ENCODE measurements at places on chromosomes 5 and 9.

- no peak for DNase-seq
These were observed 214.9 kb downstream of the PLK2 start for GRCh38 chr5:58244819-58245475.

GRCh38 chr5:10489810-10490426 lies 48.2 kb downstream of the ROPN1L start:
- no peak for DNase-seq

DNA sequence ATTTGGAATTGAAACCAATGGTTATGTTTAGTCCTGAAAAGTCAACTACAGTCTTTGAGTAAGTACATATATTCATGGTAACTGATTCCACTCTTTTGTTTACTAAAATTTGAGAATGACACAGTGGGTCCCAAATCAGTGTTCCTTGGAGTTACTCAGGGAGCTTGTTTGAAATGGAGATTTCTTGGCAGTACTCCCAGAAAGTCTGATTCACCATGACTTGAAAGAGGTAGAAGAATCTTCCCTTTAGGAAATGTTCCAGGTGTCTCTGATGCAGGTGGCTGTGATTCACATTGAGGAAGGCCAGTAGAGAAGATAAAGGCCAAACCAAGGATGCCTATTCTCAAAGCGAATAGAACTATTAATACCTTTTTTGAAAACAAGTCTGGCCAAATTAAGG lies 1078.3 kb downstream of the CDH12 start:
- no peak for DNase-seq

DNA sequence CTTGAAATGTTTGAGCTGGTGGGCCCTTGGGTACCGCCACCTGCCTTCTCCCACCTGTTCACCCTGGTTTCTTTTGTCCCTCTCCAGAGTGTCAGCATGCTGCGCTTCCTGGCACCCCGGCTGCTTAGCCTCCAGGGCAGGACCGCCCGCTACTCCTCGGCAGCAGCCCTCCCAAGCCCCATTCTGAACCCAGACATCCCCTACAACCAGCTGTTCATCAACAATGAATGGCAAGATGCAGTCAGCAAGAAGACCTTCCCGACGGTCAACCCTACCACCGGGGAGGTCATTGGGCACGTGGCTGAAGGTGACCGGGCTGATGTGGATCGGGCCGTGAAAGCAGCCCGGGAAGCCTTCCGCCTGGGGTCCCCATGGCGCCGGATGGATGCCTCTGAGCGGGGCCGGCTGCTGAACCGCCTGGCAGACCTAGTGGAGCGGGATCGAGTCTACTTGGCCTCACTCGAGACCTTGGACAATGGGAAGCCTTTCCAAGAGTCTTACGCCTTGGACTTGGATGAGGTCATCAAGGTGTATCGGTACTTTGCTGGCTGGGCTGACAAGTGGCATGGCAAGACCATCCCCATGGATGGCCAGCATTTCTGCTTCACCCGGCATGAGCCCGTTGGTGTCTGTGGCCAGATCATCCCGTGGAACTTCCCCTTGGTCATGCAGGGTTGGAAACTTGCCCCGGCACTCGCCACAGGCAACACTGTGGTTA lies 3.3 kb downstream of the ALDH1B1 start:
- DNase-seq = no peak

GRCh38 chr5:145991044-145991575 lies 54.7 kb downstream of the SH3RF2 start:
- peak; percentile 35 for DNase-seq

GRCh38 chr9:135296735-135297455 lies 182.7 kb upstream of the PPP1R26 start:
- DNase-seq = no peak

GRCh38 chr5:160869989-160870521 lies 18.0 kb upstream of the ATP10B start:
- DNase-seq = no peak

- no peak for DNase-seq
These were observed 16.4 kb upstream of the UBTD2 start for GRCh38 chr5:172299916-172300439.

- no peak for DNase-seq
These were observed 53.0 kb downstream of the ACTBL2 start for GRCh38 chr5:57429513-57430120.

DNA sequence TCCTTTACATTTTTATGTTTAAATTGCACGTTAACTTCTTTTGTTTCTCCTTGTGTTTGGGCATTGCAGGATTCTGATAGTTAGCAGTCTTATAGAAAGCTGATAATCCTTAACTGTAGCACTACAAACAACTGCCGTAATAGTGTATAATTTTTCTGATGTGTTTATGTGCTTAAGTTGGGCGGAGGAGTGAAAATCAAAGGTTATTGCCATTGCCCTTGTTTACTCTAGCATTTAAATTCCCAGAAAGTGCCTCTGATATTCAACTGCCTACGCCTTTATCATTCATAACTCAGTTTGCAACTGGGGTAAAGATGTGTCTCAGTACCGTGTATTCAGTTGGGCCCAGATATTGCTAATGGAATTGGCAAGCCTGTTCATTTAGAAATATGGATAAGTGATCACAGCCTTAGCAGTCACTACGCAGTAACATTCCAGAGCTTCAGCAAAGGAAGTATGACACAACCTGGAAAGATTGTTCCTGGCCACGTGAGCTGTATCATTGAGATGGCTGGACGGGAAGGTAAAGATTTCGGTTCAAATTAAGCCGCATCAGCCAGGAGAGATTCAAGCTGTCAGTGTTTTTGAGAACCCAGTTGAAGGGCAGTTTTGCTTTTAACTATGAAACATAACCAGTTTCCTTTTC lies 28.1 kb upstream of the LRRTM2 start:
- DNase-seq = peak; percentile 23

- DNase-seq = no peak
These were observed 54.9 kb downstream of the USP20 start for GRCh38 chr9:129889941-129890717.

- DNase-seq = no peak
These were observed 17.7 kb downstream of the RFESD start for GRCh38 chr5:95664204-95664786.

GRCh38 chr9:77912895-77913693 lies 118.5 kb downstream of the GNAQ start:
- DNase-seq = no peak

DNA sequence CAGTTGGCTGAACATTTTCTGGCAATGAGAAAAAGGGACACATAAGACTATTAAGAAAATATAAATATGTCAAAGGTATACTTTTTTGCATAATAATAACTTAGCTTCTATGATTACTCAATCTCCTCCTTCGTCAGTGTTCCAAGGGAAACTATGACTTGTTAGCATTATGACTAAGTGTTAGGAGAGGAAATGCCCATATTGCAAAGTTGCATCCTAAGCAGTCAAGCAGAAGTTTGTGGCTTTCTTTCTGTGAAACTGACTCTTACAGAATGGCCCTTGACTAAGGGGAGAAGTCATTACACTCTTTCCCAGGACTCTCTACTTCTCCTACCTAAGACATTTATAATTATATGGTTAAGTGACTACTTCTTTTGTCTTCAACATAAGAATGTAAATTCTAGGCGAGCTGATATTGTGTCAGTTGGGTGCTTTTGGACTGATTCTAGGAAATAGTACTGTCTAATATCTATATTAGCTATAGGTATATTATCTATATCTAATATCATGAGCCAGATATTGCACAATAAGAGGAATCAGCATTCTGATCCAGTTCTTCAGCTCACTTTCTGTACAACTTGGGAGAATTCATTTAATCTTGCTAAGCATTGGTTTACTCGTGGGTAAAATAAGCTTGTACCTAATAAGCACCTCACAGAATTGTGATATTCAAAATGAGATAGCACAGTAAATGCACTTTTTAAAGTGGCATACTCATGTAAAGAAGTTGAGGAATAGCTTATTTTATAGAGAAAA lies 16.4 kb upstream of the SPINK6 start:
- DNase-seq = no peak

- no peak for DNase-seq
These were observed 298.6 kb upstream of the MEF2C start for GRCh38 chr5:89181546-89181945.

DNA sequence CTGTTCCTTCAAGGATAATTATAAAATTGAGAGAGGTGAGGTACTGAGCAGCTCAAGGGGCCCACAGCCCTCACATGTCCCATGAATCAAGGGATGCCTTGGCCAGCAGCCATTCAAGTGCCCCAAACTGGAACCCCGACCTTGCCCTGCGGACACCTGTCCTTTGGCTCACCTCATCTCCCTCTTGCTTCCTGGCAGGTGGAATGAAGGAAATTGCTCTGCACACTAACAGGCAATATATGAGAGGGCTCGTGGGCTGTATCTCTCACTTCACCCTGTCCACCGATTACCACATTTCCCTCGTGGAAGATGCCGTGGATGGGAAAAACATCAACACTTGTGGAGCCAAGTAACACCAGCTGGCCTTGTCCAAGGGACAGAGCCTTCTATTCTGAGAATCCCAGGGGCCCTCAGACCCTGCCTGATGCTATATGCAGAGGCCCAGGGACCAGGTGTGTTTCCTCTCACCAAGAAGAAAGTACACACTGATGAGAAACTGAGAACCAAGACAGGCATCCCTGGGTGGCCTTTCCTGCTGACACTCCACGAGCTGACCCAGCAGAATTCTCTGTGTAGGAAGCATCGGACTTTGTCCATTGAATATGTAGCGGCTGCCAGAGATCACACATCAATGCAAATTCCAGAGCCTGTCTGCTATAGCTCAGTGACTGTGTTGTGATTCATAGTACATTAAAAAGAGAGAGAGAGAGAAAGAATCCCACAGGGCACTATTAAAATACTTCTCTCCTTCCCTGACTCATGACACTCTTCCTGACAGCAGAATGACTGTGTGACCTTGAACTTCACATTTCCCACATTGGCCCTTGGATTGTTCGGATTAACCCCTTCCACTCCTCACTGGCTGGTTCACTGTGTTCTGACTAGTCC lies 92.6 kb downstream of the LIFR start:
- DNase-seq = peak; percentile 63

All from fibroblast of skin of left biceps (primary cell).